Lower lobe of right lung (tissue), 2 donors: ENCODE measurements at places on chromosomes 12 and 14.

- H3K27me3 ChIP-seq = no peaks in the 10 kb centered on the region
- H3K27ac ChIP-seq = peak overlapping the region; percentile 82
- peaks cover 60% of the 10 kb centered on the region for H3K36me3 ChIP-seq
- peaks cover 61% of the 10 kb centered on the region for H3K4me1 ChIP-seq
Measured at GRCh38 chr12:120224304-120225199, 23.6 kb upstream of the RPLP0 start.

DNA sequence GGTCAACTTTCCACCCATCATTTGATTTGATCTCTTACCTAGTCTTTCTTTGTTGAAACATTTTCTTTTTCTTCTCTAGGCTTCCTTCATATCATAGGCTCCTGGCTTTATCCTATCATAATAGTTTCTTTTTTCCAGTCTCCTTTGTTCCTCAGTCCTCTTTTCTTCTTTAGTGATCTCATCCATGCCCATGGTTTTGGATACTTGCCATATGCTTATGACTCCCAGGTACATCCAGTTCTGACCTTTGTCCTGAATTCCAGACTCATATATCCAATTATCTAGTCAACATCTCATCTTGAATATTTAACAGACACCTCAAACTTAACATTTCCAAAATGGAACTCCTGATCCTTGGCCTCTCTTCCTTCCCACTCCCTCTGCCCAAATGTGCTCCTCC, 36.1 kb upstream of the KRAS start:
- no peaks in the 10 kb centered on the region for H3K36me3 ChIP-seq
- H3K4me3 ChIP-seq = no peak overlapping the region
- H3K27me3 ChIP-seq = no peaks in the 10 kb centered on the region
- DNase-seq = no peak

GRCh38 chr12:15712823-15713660, 76.1 kb downstream of the EPS8 start:
- H3K4me1 ChIP-seq = peaks cover 20% of the 10 kb centered on the region
- peak overlapping the region; percentile 6 for H3K4me3 ChIP-seq
- H3K36me3 ChIP-seq = no peaks in the 10 kb centered on the region
- peak; percentile 54 for DNase-seq
- no peaks in the 10 kb centered on the region for H3K27me3 ChIP-seq

DNA sequence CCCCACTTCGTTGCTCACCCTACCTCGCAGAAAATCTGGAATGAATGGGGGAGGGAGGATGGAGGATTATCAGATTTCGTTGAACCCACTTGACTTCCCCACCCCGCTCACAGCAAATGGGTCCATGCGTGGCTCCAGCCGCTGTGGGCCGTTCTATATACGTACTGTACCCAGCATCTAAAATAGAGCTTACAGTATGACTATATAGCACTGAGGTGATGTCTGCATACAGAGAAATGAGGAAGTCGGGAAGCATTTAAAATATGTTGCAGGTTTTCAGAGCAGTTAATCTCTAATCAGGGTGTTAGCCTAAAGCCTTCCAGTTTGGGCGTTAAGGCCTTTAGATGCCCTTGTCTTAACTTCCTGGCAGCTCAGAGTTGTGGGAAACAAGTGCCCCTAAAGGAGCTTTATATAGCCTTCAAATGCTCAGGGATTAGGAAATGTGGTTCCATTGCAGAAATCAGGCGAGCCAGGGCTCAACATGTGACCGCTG, 1.4 kb downstream of the BICDL1 start:
- DNase-seq = no peak
- H3K4me3 ChIP-seq = peak overlapping the region; percentile 57
- H3K4me1 ChIP-seq = peaks cover 18% of the 10 kb centered on the region
- H3K36me3 ChIP-seq = no peaks in the 10 kb centered on the region

DNA sequence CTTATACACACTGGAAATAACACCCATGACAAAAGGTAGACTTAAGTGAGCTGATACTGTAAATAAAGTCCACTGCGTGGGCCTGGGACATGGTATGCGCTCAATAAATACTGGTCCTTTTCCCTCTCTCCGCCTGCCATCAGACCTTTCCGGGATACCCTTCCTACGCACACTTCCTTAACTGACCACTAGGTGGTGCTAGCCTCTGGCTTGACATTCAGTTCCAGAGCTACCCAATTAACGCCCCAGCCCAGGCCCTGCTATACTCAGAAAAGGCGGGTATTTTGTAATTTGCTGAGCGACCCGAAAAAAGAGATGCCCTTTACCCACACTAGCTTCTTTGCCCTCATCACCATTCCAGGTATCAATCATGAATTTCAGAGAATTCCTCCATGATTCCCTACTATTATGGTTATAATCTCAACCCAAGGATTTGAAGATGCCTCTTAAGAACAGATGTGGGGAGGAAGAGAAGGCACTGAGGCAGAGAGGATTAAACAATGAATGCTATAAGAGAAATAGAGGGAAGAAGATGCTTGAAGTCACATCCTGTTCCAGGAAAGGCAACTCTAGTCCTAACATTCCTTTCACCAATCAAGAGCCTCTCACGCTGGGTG, 3.9 kb upstream of the LRP1 start:
- no peak overlapping the region for H3K27ac ChIP-seq
- no peak overlapping the region for H3K4me3 ChIP-seq
- H3K36me3 ChIP-seq = no peaks in the 10 kb centered on the region

DNA sequence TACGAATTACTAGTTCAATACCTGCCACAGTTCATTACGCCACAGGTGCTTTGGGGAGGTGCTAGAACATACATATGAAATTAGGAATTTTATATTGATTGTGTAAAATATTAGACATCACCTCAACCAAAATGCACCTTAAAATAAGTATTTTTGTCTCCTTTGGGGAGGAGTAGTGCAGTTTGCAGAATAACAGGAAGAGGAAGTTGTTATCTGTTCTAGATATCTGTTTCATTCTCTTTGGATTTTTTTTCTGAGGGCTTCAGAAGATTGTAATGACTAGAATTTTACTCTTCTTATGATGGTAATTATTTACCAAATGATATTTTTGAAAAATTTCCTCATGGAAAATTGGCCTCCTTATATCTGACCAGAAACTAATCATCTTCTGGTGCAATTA, 9.9 kb upstream of the GYS2 start:
- H3K4me1 ChIP-seq = peaks cover 16% of the 10 kb centered on the region
- no peak overlapping the region for H3K4me3 ChIP-seq
- H3K27ac ChIP-seq = no peak overlapping the region
- no peaks in the 10 kb centered on the region for H3K36me3 ChIP-seq
- DNase-seq = no peak
- H3K27me3 ChIP-seq = no peaks in the 10 kb centered on the region

DNA sequence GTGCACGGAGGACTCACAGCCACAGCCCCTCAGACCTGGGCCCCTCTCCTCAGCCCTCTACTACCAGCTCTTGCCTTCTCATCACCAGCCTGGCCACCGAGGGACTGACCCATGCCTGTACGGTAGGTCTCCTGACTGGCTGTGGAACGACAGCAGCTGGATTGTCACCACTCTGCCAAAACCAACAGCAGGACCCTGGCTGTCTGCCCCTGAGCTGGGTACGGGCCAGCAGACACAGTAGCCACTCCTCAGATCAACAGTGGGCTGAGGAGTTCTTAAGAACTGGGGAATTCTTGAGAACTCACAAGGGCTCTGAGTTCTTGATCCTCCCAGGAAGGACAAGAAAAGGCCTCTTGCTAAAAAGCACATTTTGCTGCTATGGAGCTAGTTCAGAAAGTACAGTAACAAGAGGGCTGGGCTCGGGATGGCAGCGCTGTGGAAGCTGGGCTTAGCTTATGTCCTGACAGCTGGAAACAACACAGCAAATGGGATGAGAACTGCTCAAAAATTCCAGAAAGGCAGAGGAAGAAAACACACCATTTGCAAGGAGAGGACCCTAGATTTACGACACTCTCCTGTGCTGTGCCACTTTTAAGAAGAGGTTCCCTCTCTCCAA, 176.4 kb downstream of the ANO2 start:
- peaks cover 21% of the 10 kb centered on the region for H3K4me1 ChIP-seq
- peak; percentile 76 for DNase-seq

DNA sequence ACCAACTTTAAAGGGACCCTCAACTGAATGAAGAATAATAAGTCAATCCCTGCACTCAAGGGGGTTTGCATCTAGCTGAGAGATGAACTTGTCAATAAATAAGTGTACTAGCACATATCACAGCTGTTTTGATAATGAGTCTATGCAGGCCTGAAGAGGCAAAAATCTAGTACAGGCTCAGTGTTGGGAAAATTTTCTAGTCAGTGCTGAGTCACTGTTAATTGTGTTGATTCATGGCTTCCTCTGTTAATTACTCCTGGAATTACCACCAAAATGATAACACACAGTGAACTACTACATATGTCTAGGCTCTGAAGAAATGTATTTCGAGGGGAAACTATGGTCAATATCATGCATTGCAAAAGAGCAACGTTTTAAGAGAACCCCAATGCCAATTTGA, 18.9 kb downstream of the SNRPF start:
- no peaks in the 10 kb centered on the region for H3K4me1 ChIP-seq
- no peaks in the 10 kb centered on the region for H3K36me3 ChIP-seq
- H3K27ac ChIP-seq = no peak overlapping the region
- H3K27me3 ChIP-seq = no peaks in the 10 kb centered on the region
- DNase-seq = no peak

GRCh38 chr14:69896080-69896479, 16.9 kb downstream of the SMOC1 start:
- no peak overlapping the region for H3K4me3 ChIP-seq
- no peak for DNase-seq
- no peaks in the 10 kb centered on the region for H3K4me1 ChIP-seq
- no peak overlapping the region for H3K27ac ChIP-seq
- no peaks in the 10 kb centered on the region for H3K36me3 ChIP-seq

DNA sequence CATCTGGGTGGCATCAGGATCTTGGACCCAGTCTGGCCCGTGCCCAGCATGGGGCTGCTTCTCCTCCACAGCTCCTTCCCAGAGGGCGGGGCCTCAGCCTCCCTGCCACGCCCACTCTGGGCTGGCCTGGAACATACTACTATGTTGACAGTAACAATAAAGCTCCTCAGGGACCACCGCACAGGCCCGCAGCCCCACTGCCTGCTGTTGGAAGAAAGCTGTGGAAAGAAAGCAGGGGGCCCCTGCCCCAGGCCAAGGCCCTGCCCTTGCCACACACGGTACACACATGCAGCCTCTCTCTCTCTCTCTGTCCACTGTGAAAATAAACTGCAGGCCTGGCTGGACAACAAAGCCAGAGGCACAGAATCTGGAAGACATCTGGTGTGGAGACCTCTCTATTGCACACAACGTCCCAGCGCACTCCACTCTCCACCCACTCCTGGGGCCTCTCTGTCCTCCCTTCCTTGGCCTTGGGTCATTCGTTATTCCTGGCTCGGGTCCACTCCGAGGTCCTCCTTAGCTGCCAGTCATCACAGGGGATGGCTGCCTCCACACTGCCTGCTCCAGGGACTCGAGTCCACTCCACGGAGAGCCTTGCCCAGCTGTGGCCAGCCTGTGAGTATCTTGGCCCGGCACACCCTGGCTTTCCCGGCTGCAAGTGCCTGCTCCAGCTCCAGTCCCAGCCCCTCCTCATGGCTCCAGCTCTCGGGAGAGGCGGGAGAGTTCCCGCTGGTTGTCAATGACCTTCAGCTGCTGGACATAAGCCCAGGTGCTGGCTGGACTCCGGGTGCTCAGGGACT, 11.8 kb upstream of the ENDOU start:
- no peaks in the 10 kb centered on the region for H3K36me3 ChIP-seq
- peak; percentile 91 for DNase-seq
- peaks cover 70% of the 10 kb centered on the region for H3K4me1 ChIP-seq
- no peaks in the 10 kb centered on the region for H3K27me3 ChIP-seq
- H3K4me3 ChIP-seq = peak overlapping the region; percentile 1
- peak overlapping the region; percentile 79 for H3K27ac ChIP-seq
